ENCODE measurements at places on chromosomes 6 and 20.

DNA sequence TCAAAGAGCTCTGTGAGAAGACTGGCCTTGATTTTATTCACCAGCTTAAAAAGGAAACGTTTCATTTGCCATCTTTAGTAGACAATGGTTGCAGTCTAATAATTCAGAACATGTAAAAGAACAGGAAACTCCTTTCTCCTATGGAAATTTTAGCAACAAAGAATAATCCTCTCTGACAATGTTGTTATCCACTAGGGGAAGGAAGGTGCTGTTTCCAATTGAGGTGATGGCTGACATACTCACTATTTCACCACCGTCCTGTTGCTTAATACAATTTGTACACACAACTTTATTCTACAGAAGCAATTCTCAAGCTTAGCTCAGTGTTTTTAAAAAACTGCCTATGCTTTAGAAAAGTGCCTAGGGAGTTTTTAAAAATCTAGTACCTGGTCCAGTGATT is 192.7 kb downstream of the ARHGAP18 start:
- no peak for DNase-seq

GRCh38 chr6:45677381-45678284 is 299.9 kb upstream of the SUPT3H start:
- DNase-seq: no peak

GRCh38 chr6:158991017-158991723 is 8.8 kb downstream of the RSPH3 start:
- DNase-seq: no peak

GRCh38 chr6:88442737-88443136 is 276.6 kb upstream of the CNR1 start:
- no peak for DNase-seq

GRCh38 chr6:98946879-98947410 is 801 bp downstream of the FBXL4 start:
- DNase-seq: no peak

- no peak for DNase-seq
These were observed 28.7 kb downstream of the MYB start for GRCh38 chr6:135209803-135210202.

DNA sequence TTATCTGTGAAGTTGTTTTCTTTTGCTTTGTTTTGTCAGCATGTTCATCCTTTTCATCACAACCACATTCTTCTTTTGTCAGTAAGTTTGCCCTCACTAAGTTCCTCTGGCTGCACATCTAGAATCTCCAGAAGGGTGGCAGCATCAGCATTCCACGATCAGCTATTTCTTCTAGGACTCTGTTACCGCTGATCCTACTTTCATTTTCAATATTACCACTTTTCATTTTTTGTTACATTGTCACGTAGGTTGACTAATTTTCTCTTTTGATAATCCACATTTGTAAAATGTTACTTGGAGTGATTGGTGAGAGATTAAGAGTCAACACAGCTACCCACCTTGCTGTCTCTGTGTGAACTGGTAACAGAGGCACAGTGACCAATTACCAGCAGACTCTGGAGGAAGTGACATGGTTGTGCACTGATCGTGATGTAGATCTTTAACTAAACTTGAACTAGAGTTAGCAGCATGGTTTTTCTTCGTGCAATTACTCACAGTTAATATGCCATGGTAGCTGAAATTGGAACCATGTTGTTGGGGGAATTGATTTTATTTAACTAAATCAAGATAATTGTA is 307.9 kb upstream of the SLC35B3 start:
- DNase-seq: no peak

GRCh38 chr6:53532061-53532797 is 12.7 kb downstream of the GCLC start:
- no peak for DNase-seq

- DNase-seq: no peak
These were observed 13.8 kb downstream of the PCIF1 start for GRCh38 chr20:45948261-45948733.

- DNase-seq: no peak
These were observed 208.7 kb upstream of the PRND start for GRCh38 chr20:4512891-4513550.

DNA sequence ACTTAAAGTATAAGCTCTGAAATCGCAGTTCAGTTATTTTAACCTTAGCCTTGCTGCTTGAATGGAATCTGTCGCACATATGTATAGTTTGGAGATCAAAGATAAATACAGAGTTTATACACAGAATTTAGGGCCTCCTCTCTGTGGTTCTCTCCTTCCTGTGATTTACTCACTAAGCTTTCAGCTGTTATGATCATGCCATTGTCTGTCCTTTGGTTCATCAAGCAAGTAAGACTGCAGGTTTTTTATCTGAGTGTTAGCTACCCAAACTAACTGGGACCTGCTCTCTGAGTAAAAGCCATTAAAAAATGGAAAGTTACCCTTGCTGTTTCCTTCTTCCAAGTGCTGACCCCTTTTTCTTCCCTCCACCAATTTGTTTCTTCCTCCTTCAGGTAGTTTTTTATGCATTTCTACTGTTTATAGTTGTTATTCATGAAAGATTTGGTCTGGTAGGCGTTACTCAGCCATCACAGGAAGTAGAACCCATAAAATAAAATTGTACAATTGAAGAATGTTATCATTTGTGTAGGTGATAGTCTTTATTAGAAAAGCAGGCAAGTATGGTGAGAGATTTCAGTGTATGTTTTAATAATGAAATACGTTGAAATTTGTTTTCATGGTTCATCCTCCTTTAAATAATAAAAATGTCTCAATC is 33.7 kb upstream of the SUMO4 start:
- no peak for DNase-seq

- no peak for DNase-seq
These were observed 137.5 kb upstream of the SLC24A3 start for GRCh38 chr20:19074828-19075516.

DNA sequence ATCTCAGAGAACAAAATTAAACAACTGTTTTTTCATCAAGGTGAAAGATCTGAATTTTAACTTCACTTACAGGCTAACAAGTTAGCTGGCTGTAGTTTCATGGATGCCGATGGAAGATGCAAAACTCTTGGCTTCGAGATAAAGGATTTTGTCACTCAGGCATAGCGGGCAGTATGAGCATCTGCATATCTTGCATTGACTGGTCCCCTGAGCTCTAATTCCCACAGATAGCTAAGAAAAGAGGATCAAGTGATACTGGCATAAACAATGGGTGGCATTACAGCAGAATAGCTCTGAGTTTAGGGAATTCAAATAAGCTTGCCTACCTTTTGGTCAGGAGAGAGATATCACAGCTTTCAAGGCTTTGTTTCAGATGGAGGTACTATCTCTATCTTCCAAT is 1.8 kb upstream of the CLVS2 start:
- DNase-seq: no peak

GRCh38 chr6:140379919-140380318 is 1005.5 kb upstream of the CITED2 start:
- DNase-seq: no peak

- no peak for DNase-seq
These were observed 5.4 kb upstream of the GINM1 start for GRCh38 chr6:149560736-149561135.

DNA sequence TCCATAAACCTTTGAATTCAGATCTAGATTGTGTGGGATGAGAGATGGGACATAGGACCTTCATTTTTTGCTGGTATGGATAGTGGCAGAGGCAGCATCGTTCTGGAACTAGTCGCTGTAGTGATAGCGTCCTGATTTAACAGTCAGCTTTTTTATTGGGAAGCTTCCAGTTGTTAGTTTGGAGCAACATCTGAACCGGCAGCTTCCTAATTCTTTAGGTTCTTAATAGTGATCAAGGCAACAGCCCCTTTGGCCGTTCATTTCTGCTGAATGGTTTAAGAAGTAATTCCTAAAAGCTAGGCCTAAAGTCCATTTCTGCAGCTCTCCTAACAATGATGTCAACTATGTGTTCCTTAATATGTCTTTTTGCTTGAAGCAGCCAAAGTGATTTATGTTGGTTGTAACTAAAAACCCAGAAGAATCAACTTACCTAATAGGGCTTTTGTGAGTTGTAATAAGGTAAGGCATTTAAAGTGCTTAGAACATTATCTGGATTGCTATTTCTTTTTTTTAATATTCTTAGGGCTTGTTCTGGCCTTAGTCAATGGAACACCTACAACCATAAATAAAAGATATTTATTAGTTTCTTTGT is 90.3 kb downstream of the SHLD1 start:
- no peak for DNase-seq

- DNase-seq: no peak
These were observed 73.6 kb downstream of the ERMARD start for GRCh38 chr6:169824848-169825557.

GRCh38 chr6:3390698-3391097 is 66.2 kb downstream of the SLC22A23 start:
- DNase-seq: no peak

GRCh38 chr20:59164686-59165391 is 1.2 kb downstream of the ZNF831 start:
- DNase-seq: no peak

GRCh38 chr6:3077430-3077829 is 9.1 kb downstream of the RIPK1 start:
- no peak for DNase-seq

DNA sequence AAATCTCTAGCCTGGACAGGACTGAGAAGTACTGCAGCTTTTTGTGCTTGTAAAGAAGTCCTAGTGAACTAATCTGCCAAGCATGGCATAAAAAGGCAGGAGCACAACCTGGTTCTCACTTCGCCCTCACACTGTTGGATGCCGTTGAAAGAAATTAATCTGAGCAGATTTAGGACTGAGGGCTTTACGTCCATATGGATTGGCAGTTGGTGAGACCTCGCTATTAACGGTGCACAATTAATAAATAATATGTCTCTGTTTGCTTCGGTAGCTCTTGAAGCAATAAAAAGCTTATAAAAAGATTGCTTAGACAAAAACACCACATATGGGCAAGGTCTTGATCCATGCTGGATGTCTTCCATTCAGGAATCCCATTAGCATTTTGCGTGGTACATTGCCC is 185.6 kb upstream of the EPHA7 start:
- no peak for DNase-seq

- no peak for DNase-seq
These were observed 13.3 kb upstream of the KCNK15 start for GRCh38 chr20:44732327-44732726.

- DNase-seq: no peak
These were observed 169.7 kb downstream of the HAO1 start for GRCh38 chr20:7770578-7770977.

- no peak for DNase-seq
These were observed 111.8 kb downstream of the TBXT start for GRCh38 chr6:166055801-166056200.

DNA sequence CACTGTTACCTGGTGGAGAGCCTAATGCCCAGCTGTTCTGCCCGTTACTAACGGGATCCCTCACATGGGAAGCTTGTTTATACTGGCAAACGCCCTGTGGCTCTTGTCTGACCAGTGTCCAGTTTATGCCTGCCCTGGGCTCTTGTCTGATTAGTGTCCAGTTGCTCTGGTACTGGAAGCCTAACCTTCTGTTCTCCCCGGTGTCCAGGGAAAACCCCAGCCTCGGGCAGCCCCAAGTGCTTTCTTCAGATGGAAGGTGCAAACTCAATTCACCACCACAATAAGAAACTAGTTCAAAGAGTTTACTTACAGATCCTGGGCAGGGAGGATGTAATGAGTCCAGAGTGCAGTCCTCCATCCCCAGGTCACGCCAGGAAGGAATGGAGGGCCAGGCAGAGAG is 148.4 kb downstream of the TBXT start:
- DNase-seq: no peak

DNA sequence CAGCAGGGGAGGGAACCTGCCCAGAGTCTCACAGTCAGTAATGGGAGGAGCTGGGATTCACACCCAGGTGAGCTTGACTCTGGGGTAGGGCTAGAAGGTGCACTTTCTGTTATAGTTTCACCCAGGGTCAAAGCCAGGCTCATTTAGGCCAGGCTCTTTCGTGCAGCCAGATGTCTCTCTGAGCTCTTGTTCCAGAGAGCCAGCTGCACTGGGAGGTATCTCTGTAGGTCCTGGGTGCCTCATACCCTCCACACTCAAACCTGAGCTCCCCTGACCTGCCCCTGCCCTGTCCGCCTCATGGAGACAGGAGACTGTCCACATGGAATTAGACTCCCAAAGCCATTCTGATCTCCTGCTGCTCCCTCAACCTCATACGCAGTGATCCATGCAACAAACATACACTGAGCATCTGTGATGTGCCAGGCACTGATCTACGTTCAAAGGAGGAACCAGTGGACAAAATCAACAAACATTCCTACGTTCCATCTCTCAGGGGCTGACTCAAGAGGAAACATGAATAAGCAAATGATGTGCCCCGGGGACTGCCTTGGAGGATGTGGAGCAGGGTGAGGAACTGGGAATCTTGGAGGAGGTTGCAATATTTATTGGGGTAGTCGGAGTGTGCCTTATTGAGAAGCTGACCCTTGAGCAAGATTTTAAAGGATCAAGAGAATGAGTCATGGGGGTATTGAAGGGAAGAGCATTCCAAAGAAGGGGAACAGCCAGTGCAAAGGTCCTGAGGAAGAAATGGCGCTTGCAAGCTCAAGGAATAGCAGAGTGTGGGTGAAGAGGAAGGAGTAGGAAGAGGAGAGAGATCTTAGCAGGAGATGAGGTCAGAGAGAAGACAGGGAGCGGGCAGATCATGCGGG is 71.3 kb upstream of the TOX2 start:
- DNase-seq: no peak

GRCh38 chr6:50816115-50816675 is 2.5 kb upstream of the TFAP2B start:
- no peak for DNase-seq

DNA sequence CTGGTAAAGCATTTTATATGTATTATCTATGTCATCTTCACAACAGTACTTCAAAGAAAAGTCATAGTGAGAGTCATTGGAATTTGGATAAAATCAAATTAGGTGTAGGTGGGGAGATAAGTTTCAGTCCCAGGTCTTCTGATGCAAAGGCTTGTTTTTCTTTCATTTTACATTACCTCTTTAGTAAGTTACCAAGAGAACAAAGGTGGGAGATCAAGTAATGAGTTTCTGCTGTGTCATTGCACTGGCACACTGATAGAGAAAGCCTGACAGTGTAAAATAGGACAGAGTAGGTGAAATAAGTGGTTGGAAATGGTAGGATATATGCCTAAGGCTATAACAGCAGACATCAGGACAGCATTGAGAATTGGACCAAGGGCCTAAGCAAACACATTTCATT is 250.4 kb downstream of the NKAIN2 start:
- no peak for DNase-seq

GRCh38 chr6:126537061-126537816 is 197.3 kb downstream of the CENPW start:
- DNase-seq: no peak

GRCh38 chr20:38997622-38998021 is 35.5 kb downstream of the DHX35 start:
- DNase-seq: no peak

DNA sequence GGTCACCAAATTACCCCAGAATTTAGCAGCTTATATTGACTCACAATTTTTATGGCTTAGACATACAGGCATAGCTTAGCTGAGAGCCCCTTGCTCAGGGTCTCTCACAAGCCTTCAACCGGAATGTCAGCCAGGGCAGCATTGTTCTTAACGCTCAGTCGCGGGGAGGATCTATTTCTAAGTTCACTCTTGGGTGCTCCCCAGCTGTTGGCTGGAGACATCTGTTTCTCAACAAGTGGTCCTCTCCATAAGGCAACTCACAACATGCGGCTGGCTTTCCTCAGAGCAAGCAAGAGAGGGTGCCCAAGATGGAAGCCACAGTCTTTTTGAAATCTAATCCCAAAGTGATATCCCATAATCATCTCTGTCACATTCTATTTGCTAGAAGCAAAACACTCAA is 46.6 kb downstream of the SLX4IP start:
- DNase-seq: no peak

Data from thoracic aorta (tissue), 2 donors.